Sciatic nerve (tissue), 2 donors: ENCODE measurements at places on chromosomes 1 and 21. TPM values are rescaled to one million over a fixed set of nuclear protein-coding genes. Genes with fewer than 3 reads are reported as not detected.

DNA sequence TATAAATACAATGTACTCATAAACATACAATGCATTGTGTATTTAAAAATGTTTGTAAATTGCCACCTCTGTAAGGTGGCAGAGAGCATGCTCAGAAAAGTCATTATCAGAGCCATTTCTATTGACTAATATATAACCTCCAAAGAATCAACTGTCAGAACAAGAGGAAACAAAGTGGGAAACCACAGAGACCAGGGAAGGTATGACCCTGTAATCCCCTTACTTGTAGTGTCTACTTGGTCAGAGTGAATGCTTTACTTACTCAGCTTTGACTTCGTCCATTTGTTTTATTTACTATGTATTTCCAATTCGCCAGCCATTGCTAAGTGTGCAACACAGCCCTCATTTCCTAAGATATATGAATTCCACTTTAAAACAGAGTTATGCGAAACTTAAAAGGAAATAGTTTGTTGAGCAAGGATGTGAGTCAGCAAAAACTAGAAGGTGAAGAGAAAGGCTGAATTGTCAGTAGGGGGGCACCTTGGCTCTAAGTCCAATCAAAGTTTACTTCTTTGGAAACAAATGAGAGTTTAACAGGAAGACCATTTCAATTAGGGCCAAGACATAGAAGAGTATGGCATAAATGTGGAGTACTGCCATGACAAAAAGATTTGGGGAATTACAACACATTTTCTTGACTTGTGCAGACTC is 671.7 kb upstream of the PTBP2 start:
- no peak for DNase-seq

CFHR1 gene
- total RNA-seq, result 1.3 TPM

GRCh38 chr21:16751695-16752474 is 761.0 kb upstream of the CXADR start:
- DNase-seq, result no peak

MTARC1 gene
- 28.6 TPM for total RNA-seq

- peak; percentile 65 for DNase-seq
Observed at GRCh38 chr1:170273291-170274130, 127.8 kb downstream of the NTMT2 start.

GRCh38 chr1:188070848-188071247 is 1242.1 kb downstream of the PLA2G4A start:
- DNase-seq, result no peak

MAN1C1 gene
- total RNA-seq, result 29.4 TPM

- DNase-seq, result no peak
Observed at GRCh38 chr1:94092210-94092613, 28.7 kb downstream of the ABCA4 start.

DNA sequence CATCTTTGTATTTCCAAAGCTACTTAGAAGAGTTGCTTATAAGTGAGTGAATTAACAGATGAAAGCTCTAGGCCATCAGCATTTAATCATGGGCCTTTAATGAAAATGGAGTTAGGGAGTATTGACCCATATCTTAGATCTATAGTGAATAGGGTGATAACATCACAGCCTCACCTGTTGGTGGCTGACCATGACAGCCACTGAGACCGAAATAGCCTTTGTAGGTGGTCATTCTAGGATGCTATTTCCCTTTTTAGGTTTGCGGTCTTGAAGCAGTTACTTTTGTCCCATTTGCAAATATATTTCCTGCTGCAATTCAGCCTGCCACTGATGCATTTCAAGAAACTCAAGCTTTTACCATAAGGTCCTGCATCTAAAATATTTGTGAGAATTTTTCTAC is 410.1 kb upstream of the LYPLAL1 start:
- DNase-seq, result no peak

DNA sequence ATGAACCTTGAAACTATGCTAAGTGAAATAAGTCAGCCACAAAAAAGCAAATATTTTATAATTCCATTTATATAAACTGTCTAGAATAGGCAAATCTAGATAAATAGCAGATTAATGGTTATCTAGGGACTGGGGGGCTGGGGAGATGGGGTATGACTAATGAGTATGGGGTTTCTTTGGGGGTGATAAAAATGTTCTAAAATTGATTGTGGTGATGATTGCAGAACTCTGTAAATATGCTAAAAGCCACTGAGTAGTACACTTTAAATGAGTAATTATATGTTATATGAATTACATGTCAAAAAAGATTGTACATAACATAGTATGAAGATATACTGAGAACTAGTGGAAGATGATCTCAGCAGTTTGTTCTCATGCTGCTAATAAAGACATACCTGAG is 675.0 kb downstream of the KIF26B start:
- DNase-seq, result no peak
